ENCODE measurements at places on chromosomes 6 and 20.

DNA sequence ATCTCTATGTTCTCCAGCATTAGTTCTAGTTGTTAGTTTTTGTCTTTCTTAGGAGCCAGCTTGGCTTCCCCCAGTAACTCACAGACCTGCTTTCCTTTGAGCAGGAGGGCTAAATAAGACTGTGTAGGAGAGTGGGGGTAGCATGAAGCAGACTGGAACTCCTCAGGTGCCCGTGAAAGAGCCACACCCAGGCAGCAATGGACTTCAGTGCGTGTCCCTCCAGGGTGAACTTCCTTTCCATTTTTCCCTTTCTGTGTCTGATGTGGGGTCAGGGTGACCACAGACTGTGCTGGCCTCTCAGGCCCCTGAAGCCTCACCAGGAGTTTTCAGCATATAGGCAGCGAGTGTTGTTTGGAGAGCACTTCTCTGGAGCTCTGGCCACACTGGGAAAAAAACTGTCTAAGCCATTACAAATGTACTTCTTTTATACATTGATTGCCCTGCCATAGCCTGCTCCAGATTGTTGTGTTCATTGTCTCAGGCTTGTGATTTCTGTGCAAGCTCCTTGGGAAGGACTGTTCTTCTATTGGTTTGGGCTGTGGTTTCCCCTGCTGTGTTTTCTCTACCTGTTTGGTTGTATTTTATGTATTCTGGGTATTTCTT, 55.7 kb downstream of the SH3BGRL2 start:
- DNase-seq: no peak

DNA sequence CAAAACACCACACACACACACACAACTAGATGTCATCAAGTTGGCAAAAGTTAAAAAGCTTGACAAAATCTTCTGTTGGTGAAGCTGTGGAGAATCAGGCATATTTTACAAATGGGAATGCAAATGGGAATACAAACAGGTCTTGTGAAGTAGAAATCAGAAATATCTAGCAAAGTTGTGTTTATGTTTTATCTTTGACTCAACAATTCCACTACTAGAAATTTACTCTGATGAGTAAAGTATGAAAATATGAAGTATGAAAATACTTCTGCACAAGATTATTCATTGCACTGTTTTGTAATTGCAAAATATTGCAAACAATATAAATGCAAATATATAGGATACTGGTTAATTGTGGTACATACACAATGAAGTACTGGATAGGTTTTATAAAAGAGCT, 1166.0 kb upstream of the GJE1 start:
- DNase-seq: no peak

DNA sequence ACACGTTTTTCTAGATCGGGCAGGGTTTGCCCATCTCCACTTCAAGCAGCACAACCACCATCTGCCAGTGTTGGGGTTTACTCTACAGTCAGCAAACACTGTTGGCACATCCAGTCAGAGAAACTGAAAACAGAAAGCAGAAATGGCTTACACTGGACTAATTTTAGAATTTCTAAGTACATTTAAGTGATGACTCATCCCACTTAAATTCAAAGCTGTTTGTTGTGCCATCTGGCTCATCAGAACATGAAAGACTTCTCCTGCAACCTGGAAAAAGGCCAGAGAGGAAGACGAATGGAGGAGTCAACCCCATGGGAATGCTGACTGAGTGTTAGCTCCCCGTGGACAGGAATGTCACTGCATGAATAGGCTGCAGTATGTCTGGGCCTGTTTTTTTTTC, 21.8 kb downstream of the FAM209B start:
- DNase-seq: no peak

DNA sequence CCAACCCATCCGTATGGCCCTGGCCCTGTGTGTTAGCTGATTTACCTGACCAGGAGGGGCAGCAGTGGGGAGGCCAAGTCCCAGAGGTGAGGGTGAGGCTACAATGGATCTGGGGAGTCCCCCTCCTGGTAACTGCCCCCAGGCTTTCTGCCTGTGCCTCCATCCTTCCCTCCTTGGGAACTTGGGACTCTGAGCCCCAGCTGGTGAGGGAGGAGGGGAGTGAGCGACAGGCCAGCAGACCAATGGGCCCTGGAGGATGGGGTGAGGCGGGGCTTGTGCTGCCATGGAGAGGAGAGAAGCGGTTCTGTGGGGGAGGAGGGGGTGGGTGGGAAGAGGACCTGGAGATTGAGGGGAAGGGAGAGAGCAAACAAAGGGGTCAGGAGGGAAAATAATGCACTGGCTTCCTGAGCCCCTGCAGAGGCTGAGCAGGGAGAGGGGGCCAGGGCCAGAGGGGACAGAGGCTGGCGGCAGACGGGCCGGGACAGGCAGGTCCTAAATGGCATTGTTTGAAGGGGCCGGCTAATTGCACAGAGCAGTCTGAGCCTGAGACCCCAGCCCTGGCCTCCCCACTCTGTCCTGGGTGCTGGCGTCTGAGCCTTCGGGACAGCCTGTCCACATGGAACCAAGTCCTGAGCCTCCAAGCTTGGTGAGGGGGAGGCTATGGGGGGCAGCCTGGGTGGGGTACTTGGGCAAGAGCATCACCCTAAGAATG, 17.5 kb downstream of the DNMT3B start:
- DNase-seq: no peak

DNA sequence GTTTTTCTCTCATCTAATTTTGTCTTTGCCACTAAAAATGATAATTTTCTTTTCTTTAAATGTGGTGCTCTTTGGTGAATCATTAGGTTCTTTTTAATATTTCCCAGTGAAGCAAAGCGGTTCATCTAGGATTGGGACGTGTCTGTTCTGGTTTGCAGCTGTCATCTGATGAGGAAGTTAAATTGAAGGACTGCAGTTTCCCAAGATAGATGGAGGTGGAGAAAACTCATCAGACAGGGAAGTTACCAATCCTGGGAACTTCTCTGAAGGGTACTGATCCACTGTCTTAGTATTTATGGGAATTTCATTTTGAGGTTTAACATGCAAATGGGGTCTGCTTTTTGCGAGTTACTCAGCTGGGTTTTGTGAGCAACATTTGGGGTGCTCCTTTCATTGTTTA, 2.4 kb upstream of the AARS2 start:
- DNase-seq: no peak

DNA sequence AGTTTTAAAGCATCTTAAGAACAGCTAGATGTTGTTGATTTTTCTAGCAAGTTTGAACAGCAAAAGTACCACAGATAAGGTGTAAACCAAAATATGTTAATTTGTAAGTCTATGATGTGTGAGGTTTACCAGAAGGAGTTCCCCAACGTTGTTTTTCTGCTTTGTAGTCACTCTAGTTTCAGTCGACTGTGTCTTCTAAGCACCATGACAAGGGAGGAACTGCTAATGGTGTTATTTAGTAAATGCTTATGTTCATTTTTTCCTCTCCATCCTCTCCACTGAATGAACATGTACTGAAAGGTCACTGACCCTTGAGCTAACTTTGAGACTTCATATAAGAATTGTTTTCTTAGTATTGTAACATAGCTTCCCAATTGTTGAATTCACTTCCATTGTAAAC, 3.0 kb downstream of the ENPP3 start:
- no peak for DNase-seq

- DNase-seq: peak; percentile 56
Measured at GRCh38 chr20:49989234-49990065, 6.7 kb downstream of the SNAI1 start.

DNA sequence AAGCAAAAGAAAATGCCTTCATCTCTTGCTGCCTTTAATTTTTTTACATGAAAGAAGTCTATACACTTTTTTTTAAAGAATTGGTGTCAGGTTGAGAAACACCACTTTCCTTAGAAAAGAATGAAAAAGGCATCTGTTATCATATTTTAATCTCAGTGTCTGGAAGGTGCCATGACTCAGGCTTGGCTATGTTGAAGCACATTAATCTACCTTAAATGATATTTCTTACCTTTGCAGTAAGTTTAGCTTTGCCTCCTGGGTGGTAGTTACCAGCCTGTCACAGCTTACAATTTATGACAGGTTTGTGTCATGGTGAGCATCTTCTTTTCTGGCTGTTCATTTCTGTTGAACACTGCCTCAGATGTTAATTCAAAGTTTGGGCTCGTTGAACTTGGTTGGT, 95.3 kb downstream of the RTN4IP1 start:
- no peak for DNase-seq

- DNase-seq: no peak
Measured at GRCh38 chr6:43444582-43444981, 10.8 kb downstream of the DLK2 start.

All from right lobe of liver (tissue), 6 donors.